ENCODE measurements at places on chromosomes 6 and 20. TPM values are rescaled to one million over a fixed set of nuclear protein-coding genes. Genes with fewer than 3 reads are reported as not detected.

GRCh38 chr20:29743101-29743931 is 1514.1 kb upstream of the DEFB115 start:
- no peak overlapping the region for H3K27ac ChIP-seq
- H3K4me3 ChIP-seq = no peak overlapping the region
- no peaks in the 10 kb centered on the region for H3K36me3 ChIP-seq
- H3K4me1 ChIP-seq = no peaks in the 10 kb centered on the region
- H3K27me3 ChIP-seq = no peaks in the 10 kb centered on the region

GRCh38 chr6:128241216-128241615 is 279.2 kb downstream of the PTPRK start:
- no peaks in the 10 kb centered on the region for H3K4me1 ChIP-seq
- H3K4me3 ChIP-seq = no peak overlapping the region

Gene STX11
- total RNA-seq = 34.2 TPM

Gene MKKS
- total RNA-seq = 3.6 TPM

Gene OR12D3
- total RNA-seq = not detected

Gene STMND1
- total RNA-seq = not detected

DNA sequence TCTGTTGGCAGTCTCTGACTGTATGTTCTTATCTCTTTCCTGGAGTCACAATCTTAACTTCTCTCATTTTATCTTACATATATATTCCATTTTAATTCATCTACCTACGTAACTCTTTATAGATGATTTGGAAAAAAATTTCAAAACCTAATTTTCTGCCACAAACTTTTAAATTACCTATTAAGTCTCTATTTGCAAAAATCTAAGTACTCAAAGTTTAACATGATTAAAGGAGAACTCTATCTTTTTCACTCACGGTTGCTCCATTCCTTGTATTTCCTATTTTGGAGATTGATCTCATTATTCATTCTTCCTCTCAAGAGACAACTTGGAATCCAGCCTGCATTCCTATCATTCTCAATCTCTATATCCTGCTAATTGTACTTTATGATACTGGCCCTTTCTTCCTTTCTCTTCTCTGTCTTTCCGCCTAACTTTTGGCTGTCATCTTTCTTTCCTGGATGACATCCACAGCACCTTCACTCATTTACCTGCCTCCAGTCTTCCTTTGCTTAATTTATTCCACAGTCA is 1071.1 kb upstream of the CITED2 start:
- DNase-seq = no peak
- H3K27ac ChIP-seq = no peak overlapping the region
- no peaks in the 10 kb centered on the region for H3K4me1 ChIP-seq

Gene WFDC8
- not detected for total RNA-seq

Gene GPX5
- not detected for total RNA-seq

DNA sequence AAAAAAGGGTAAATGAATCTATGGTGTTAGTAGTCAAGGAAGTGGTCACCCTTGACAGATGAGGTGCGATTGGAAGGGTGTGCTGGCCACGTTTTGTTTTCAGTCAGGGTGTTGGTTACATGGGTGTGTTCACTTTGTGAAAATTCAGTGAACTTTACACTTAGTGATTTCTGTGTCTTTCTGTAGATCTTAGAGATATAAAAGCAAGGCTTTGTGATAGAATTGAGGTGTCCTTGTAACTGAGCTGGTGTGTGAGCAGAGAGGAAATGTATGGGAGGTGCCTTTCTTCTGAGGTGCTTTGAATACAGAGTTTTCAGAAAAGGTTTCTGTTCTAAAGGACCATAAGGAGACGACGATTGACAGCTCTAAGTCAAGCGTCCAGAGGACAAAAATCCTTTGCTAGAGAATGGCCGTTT is 90.5 kb downstream of the SAMD3 start:
- peak; percentile 82 for DNase-seq
- H3K27ac ChIP-seq = peak overlapping the region; percentile 91
- H3K4me3 ChIP-seq = peak overlapping the region; percentile 14
- no peaks in the 10 kb centered on the region for H3K27me3 ChIP-seq

Gene FAM209B
- total RNA-seq = 3.1 TPM

DNA sequence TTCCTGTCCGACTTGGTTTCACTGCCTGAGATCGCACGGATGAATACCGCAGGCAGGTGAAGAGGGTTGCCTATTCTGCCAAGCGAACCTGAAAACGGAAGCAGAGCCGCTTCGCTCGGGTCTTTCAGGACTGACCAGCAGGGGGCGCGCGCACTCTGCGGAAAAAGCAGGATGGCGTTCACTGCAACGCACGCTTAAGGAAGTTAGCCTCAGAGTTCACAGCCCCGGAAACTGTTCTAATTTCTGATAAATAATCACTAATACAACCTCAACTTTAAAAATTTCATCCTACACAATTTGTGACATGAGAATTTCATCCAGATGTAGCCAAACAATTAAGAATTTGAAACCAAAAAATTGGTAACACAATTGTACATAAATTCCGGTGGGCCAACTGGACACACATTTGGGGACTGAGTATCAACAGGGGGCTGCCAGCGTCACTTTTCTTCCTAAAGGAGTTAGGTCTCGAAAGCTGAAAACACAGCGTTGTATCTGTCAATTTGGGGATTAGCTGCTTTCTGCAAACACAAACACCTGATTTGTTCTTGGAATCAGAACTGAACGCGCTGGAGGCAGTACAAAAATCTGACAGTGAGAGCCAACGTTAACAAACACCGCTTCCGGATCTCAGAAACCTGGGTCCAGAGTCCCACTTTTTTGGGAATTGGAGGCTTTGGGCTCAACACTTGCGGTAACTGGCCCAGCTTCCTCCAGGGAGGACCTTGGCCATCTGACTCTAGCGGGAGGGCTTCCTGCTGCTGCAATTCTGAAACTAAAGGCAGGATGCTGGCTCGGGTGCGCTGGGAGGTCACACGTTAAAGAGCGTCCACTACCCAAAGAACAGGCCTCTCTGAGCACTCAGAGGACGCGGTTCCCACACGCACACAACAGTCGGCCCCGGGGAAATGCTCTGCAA is 8.8 kb downstream of the PXDC1 start:
- DNase-seq = peak; percentile 91
- H3K36me3 ChIP-seq = no peaks in the 10 kb centered on the region
- no peak overlapping the region for H3K4me3 ChIP-seq
- peaks cover 21% of the 10 kb centered on the region for H3K4me1 ChIP-seq

Gene FOXA2
- total RNA-seq = not detected

Gene MATN4
- total RNA-seq = not detected

- H3K36me3 ChIP-seq = no peaks in the 10 kb centered on the region
- no peaks in the 10 kb centered on the region for H3K4me1 ChIP-seq
- H3K27ac ChIP-seq = no peak overlapping the region
- no peaks in the 10 kb centered on the region for H3K27me3 ChIP-seq
- DNase-seq = no peak
These were observed 249.7 kb upstream of the SYNCRIP start for GRCh38 chr6:85892346-85892745.

DNA sequence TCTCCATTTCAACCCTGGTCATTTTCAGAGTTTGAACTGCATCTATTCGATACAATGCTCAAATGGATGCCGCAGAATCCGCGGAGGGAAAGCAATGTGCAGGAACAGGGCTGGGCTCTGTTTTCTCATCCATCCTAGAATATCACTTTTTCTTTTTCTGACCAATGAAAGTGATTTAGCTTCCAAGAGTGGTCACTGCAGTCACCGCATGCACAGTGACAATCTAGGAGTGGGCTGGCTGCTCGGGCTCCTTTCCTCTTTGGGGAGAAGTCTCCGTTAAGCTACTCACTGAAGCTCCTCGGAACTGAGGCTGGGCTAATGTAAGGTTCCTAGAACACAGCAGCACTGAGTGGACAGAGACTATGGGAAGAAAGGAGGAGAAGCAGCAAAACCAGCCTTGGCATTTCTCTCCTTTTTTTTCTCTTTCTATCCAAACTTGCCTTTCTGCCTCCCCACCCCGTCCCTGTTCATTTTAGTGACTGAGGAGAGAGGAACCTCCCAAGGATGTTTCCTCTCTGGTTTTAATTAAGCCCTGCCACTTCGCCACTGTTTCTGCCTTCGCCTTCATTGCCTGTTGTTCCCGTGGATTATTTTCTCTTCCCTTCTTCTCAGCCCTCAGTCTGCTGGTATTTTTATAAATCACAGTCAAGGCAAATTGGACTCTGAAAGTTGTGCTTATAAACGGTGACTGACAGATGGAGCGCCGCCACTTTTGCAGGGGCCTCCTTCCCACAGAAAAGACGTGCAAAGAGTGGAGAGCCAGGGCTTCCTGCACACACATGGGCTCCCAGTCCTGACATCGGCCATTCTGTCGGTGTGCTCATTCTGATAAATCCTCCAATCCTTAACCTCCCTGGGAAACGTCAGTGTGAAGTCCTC is 41.1 kb downstream of the RAMACL start:
- H3K27ac ChIP-seq = no peak overlapping the region
- DNase-seq = no peak
- peaks cover 16% of the 10 kb centered on the region for H3K4me1 ChIP-seq
- H3K4me3 ChIP-seq = no peak overlapping the region

GRCh38 chr6:100881707-100882040 is 545 bp upstream of the ASCC3 start:
- peaks cover 9% of the 10 kb centered on the region for H3K4me1 ChIP-seq
- no peak for DNase-seq
- H3K27ac ChIP-seq = peak overlapping the region; percentile 99

GRCh38 chr6:108623995-108624394 is 63.3 kb downstream of the FOXO3 start:
- H3K4me1 ChIP-seq = peaks cover 19% of the 10 kb centered on the region

- no peaks in the 10 kb centered on the region for H3K4me1 ChIP-seq
- no peaks in the 10 kb centered on the region for H3K27me3 ChIP-seq
- no peak overlapping the region for H3K27ac ChIP-seq
- H3K4me3 ChIP-seq = no peak overlapping the region
- peaks cover 4% of the 10 kb centered on the region for H3K36me3 ChIP-seq
These were observed 30.1 kb downstream of the CYB5R4 start for GRCh38 chr6:83889621-83890020.

DNA sequence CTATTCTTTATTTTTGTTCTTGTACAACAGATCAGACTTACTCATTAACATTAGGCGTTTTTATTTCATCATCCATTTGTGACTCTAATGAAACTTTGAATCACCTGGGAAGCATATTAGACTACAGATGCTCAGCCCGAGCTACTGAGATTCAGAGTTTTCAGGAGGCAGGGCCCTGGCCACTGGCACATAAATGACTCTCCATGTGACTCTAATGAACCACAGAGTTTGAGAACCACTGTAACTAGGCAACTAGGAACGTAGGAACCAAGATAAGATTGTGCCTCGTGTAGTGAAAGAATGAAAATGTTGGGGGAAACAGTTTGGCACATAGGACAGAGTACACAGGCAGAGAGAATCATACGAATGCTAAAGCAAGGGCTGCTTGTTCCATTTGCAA is 405.9 kb upstream of the BTBD3 start:
- H3K4me1 ChIP-seq = no peaks in the 10 kb centered on the region
- no peaks in the 10 kb centered on the region for H3K27me3 ChIP-seq
- no peaks in the 10 kb centered on the region for H3K36me3 ChIP-seq
- H3K27ac ChIP-seq = no peak overlapping the region
- H3K4me3 ChIP-seq = no peak overlapping the region

- H3K4me1 ChIP-seq = peaks cover 14% of the 10 kb centered on the region
- peaks cover 3% of the 10 kb centered on the region for H3K27me3 ChIP-seq
- no peak for DNase-seq
- peak overlapping the region; percentile 26 for H3K4me3 ChIP-seq
These were observed 92.7 kb upstream of the SIRPA start for GRCh38 chr20:1802385-1803060.

- peaks cover 78% of the 10 kb centered on the region for H3K4me1 ChIP-seq
- peak; percentile 93 for DNase-seq
- H3K4me3 ChIP-seq = peak overlapping the region; percentile 7
- H3K27ac ChIP-seq = peak overlapping the region; percentile 72
- no peaks in the 10 kb centered on the region for H3K36me3 ChIP-seq
These were observed 58.1 kb downstream of the RAB44 start for GRCh38 chr6:36755435-36756348.

DNA sequence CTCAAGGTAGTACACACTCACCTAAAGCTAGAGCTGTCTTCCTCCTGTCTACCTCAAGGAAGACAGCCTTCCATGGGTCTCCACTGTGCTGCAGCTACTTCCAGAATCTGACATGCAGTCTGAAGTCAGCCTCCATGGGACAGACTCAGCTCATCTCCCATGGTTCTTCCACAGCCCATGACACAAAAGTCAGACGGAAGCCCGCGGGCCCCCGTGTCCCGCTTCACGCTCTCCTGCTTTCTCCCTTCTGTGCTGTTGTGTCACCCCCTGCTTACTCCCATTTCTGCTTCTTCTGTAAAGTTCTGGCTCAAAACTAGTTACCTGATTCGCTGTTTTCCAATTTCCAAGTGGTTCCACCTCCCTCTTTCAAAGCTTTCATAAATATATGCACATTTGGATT is 184.5 kb downstream of the SYNE1 start:
- H3K27ac ChIP-seq = no peak overlapping the region
- peaks cover 73% of the 10 kb centered on the region for H3K36me3 ChIP-seq
- H3K4me3 ChIP-seq = no peak overlapping the region
- DNase-seq = no peak
- H3K4me1 ChIP-seq = no peaks in the 10 kb centered on the region

GRCh38 chr20:39547546-39548408 is 585.6 kb downstream of the DHX35 start:
- no peak overlapping the region for H3K27ac ChIP-seq
- no peaks in the 10 kb centered on the region for H3K4me1 ChIP-seq
- DNase-seq = no peak
- no peaks in the 10 kb centered on the region for H3K36me3 ChIP-seq
- no peak overlapping the region for H3K4me3 ChIP-seq
- no peaks in the 10 kb centered on the region for H3K27me3 ChIP-seq

Gene LRRC1
- 2.0 TPM for total RNA-seq

Gene HLA-A
- total RNA-seq = 2,088 TPM

Measured in natural killer cell (primary cell).